ENCODE measurements at places on chromosomes 12 and 14. TPM values are rescaled to one million over a fixed set of nuclear protein-coding genes. Genes with fewer than 3 reads are reported as not detected.

DNA sequence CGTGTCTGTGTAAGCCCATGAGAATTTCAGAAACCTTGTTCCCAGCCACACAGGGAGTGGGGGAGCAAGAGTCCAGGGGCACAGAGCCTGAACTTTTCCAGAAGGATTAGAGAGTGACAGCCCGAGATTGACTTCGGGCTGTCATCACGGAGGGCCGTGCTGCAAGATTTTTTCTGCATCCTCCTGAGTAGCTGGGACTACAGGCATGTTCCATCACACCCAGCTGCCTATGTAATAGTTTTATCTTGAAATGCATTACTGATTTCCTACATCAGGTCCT, 14.4 kb downstream of the EVL start:
- no peaks in the 10 kb centered on the region for H3K27me3 ChIP-seq
- H3K4me1 ChIP-seq: peaks cover 12% of the 10 kb centered on the region
- no peak for DNase-seq
- H3K4me3 ChIP-seq: no peak overlapping the region

DNA sequence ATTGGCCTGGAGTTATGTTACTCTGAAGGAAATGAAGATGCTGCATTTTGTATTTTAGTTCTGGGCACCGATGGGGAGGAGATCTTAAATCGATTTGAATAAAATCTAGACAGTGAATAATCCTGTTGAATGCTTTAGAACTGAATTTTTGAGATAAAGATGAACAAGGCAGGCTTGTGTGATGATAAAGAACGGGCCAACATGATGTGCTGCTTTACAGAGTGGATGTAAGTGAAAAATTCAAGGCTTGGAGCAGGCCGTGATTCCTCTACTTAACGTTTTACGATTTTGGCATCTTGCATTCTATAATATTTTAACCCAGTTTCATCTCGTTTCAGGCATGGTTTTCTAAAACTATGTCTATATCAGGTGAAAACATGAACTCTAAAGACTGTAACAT, 23.5 kb upstream of the BHLHE41 start:
- no peak for DNase-seq
- no peak overlapping the region for H3K4me3 ChIP-seq
- no peaks in the 10 kb centered on the region for H3K36me3 ChIP-seq
- H3K4me1 ChIP-seq: peaks cover 16% of the 10 kb centered on the region

DNA sequence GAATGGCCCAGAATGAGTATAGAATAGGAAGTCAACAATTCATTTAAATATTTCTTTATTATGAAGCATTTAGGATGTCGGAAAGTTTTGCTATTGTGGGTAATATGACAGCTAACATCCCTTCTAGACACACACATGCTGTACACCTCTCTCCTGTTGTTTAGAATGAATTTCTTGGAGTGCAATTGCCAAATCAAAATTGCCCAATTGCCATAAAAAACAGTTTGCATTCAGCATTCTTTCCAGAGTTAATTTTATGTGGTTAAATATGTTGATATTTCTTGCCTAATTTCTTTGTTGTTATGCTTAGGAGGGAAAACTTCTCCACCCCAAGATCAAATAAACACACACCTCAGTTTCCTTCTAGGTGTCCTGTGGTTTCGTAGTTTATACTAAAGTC, 16.9 kb upstream of the SMCO2 start:
- H3K27ac ChIP-seq: no peak overlapping the region
- no peak overlapping the region for H3K4me3 ChIP-seq
- no peaks in the 10 kb centered on the region for H3K4me1 ChIP-seq
- no peaks in the 10 kb centered on the region for H3K27me3 ChIP-seq
- H3K36me3 ChIP-seq: no peaks in the 10 kb centered on the region
- no peak for DNase-seq

Gene PMEL
- 1.3 TPM for total RNA-seq

GRCh38 chr12:78490861-78491260, 373.7 kb upstream of the SYT1 start:
- H3K27me3 ChIP-seq: no peaks in the 10 kb centered on the region
- no peaks in the 10 kb centered on the region for H3K36me3 ChIP-seq
- peaks cover 16% of the 10 kb centered on the region for H3K4me1 ChIP-seq
- no peak overlapping the region for H3K27ac ChIP-seq
- DNase-seq: no peak

Gene TCL1A
- total RNA-seq: not detected

GRCh38 chr14:74429221-74429691, 3.2 kb upstream of the SYNDIG1L start:
- DNase-seq: no peak
- peaks cover 6% of the 10 kb centered on the region for H3K27me3 ChIP-seq
- H3K4me1 ChIP-seq: no peaks in the 10 kb centered on the region
- H3K36me3 ChIP-seq: no peaks in the 10 kb centered on the region
- H3K27ac ChIP-seq: no peak overlapping the region

- H3K4me3 ChIP-seq: no peak overlapping the region
- no peaks in the 10 kb centered on the region for H3K4me1 ChIP-seq
- H3K27ac ChIP-seq: no peak overlapping the region
- H3K27me3 ChIP-seq: 0 out of 2 replicates have a peak, but pooled peaks cover 2% of the 10 kb centered on the region
Measured at GRCh38 chr12:38886064-38886463, 19.3 kb downstream of the CPNE8 start.

Gene STYK1
- not detected for total RNA-seq

- H3K4me1 ChIP-seq: no peaks in the 10 kb centered on the region
- H3K27ac ChIP-seq: no peak overlapping the region
- H3K36me3 ChIP-seq: no peaks in the 10 kb centered on the region
- no peak overlapping the region for H3K4me3 ChIP-seq
- H3K27me3 ChIP-seq: no peaks in the 10 kb centered on the region
Measured at GRCh38 chr12:18564306-18564705, 173.5 kb downstream of the PLCZ1 start.

DNA sequence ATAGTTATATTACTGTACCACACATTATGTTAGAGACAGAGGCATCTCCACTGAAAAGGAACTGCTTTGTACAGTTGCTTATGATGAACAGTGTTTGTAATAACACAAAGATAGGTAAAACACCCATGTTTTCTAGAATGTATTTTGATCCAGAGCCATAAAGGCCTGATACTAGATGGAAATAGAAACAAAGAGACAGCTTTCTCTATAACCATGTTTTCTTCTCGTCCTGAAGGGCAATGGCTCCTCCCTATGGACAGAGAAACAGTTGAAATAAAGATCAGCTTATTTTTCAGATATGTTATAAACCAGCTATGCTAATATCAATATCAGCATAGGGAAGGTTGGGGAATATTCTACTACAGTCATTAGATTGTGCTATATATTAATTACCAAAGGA, 109.2 kb downstream of the ATXN7L3B start:
- no peaks in the 10 kb centered on the region for H3K36me3 ChIP-seq
- DNase-seq: peak; percentile 14

Gene ZC3H14
- total RNA-seq: 78.0 TPM

DNA sequence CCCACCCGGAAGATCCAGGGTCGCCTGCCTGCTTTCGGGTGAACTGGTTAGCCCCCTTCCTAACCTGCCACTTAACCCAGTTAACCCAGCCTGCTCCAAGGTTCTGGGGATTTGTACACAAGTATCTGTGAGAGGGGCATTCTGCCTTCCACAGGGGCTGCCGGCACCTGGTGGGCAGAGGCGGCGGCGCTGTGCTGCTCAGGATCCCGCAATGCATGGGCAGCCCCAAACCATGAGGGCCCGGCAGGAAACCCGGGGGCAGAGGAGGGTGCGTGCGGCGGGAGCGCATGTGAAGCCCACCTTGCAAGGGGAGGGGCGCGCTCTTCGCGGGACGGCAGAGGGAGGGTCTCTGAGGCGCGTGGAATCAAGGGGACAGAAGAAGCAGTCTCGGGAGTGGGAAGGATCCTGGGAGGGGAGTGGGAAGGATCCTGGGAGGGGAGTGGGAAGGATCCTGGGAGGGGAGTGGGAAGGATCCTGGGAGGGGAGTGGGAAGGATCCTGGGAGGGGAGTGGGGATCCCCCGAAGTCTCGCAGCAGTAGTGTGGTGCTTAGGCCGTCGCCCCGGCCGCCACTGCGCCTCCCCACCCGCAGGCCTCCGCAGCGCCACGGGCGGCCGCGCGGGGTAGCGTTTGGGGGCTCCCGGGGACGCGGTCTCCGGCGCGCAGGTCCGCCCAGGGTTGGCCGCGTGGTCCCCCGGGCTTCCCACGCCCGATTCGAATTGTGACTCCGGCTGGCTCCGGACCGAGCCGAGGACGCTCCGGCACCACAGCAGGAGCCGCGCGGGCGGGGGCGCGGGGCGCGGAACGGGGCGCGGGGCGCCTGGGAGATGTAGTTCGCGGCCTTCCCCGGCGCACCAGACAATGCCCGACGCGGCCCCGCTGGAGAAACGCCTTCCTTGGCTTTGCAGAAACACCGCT, 4.9 kb upstream of the MTA1 start:
- H3K36me3 ChIP-seq: no peaks in the 10 kb centered on the region
- no peak overlapping the region for H3K27ac ChIP-seq
- peaks cover 13% of the 10 kb centered on the region for H3K4me1 ChIP-seq
- H3K4me3 ChIP-seq: no peak overlapping the region
- DNase-seq: no peak
- peaks cover 15% of the 10 kb centered on the region for H3K27me3 ChIP-seq

DNA sequence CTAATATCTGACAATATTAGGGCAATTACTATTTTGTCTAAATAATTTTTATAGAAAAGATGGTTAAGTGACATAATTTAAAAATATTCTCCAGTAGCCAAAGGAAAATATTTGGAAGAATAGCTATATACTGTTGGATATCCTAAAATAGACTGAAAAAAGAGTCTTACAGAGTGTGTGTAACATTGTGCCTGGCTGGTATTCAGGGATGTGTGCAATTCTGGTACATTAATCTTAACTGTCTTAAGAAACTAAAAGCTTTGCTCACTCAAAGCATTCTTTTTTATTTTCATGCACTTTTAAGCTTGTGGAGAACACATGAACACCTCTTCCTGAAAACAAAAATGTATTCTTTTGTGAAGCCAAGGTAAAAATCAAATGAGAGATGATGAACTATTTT, 10.1 kb upstream of the NR2C1 start:
- no peaks in the 10 kb centered on the region for H3K27me3 ChIP-seq
- H3K4me3 ChIP-seq: no peak overlapping the region
- H3K36me3 ChIP-seq: no peaks in the 10 kb centered on the region
- peak overlapping the region; percentile 45 for H3K27ac ChIP-seq

Gene TEDC1
- 37.4 TPM for total RNA-seq

Gene GYS2
- 0.05 TPM for total RNA-seq

Gene IAPP
- not detected for total RNA-seq

- H3K4me1 ChIP-seq: no peaks in the 10 kb centered on the region
- H3K4me3 ChIP-seq: no peak overlapping the region
- no peaks in the 10 kb centered on the region for H3K27me3 ChIP-seq
- DNase-seq: no peak
- H3K36me3 ChIP-seq: no peaks in the 10 kb centered on the region
Measured at GRCh38 chr14:65813760-65814384, 401.3 kb downstream of the FUT8 start.

Gene LIN7A
- 57.8 TPM for total RNA-seq

DNA sequence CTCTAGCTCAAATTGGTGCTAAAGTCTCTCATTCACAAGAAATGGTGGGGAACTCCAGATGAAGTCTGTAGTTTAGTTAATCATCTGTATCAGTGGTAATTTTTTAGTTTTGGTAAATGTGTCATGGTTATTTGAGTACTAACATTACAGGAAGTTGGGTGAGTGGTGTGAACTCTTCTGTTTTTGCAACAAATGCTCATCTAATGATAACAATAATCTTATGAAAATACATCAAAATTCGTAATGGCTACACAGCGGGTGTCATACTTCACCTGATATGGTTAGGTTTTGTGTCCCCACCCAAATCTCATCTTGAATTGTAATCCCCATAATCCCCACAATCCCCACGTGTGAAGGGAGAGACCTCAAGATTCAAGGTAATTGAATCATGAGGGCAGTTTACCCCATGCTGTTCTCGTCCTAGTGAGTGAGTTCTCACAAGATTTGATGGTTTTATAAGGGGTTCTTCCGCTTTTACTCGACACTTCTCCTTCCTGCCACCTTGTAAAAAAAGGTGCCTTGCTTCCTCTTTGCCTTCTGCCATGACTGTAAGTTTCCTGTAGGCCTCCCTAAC, 209.3 kb upstream of the FOXN3 start:
- H3K4me3 ChIP-seq: peak overlapping the region; percentile 44
- DNase-seq: no peak
- H3K27ac ChIP-seq: peak overlapping the region; percentile 73
- H3K36me3 ChIP-seq: no peaks in the 10 kb centered on the region
- no peaks in the 10 kb centered on the region for H3K27me3 ChIP-seq

DNA sequence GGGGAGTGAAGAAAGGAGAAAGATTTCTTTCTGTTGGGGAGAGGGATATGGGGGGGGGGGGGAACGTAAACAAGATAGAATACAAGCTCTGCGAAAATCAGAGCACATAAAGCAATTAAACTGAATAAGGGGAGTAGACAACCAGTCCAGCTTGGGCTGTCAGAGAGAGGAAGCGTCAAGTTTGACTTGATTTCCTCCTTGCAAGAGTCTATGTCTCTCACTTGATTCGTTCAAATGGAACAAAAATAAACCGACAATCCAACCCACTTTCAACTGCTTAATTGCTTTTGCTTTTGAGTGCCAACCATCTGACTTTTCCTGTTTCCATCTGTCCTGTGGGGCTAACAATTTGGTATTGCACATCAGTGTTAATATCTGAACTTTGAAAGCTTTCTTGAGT, 942 bp downstream of the SYT1 start:
- no peaks in the 10 kb centered on the region for H3K27me3 ChIP-seq
- H3K36me3 ChIP-seq: no peaks in the 10 kb centered on the region
- H3K4me3 ChIP-seq: peak overlapping the region; percentile 68
- peak; percentile 6 for DNase-seq
- 0 out of 2 replicates have a peak overlapping the region, but pooled peaks have one; percentile 15 for H3K27ac ChIP-seq
- H3K4me1 ChIP-seq: no peaks in the 10 kb centered on the region

- DNase-seq: no peak
- no peak overlapping the region for H3K4me3 ChIP-seq
- H3K27ac ChIP-seq: no peak overlapping the region
- no peaks in the 10 kb centered on the region for H3K27me3 ChIP-seq
- H3K4me1 ChIP-seq: peaks cover 18% of the 10 kb centered on the region
Measured at GRCh38 chr14:67734675-67735074, 33.0 kb downstream of the RDH12 start.

DNA sequence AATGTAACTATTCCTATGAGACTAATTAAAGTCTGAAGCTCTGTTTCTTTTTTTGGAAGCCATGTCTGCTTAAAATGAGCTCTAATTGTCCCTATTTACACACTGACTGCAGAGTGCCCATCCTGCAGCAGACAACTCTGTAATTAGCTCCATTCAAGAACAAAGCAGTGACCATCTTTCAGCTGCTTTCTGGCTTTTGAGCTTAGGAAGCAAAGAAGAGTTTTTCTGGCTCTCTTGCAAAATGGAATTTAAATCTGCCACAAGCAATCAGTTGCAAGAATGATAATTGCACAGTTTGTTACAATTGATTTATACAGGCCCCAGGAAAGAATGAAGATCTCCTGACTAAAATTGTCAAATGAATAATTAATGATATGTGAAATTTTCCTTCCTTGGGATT, 83.4 kb downstream of the GAS2L3 start:
- H3K27me3 ChIP-seq: no peaks in the 10 kb centered on the region
- H3K4me1 ChIP-seq: no peaks in the 10 kb centered on the region
- no peak overlapping the region for H3K4me3 ChIP-seq
- no peaks in the 10 kb centered on the region for H3K36me3 ChIP-seq
- no peak overlapping the region for H3K27ac ChIP-seq

- H3K27me3 ChIP-seq: no peaks in the 10 kb centered on the region
- DNase-seq: no peak
- H3K4me3 ChIP-seq: no peak overlapping the region
- no peak overlapping the region for H3K27ac ChIP-seq
Measured at GRCh38 chr14:54501480-54501879, 8.2 kb upstream of the CGRRF1 start.

Measured in SJCRH30 (cell line).